ENCODE measurements at places on chromosomes 3 and 15.

DNA sequence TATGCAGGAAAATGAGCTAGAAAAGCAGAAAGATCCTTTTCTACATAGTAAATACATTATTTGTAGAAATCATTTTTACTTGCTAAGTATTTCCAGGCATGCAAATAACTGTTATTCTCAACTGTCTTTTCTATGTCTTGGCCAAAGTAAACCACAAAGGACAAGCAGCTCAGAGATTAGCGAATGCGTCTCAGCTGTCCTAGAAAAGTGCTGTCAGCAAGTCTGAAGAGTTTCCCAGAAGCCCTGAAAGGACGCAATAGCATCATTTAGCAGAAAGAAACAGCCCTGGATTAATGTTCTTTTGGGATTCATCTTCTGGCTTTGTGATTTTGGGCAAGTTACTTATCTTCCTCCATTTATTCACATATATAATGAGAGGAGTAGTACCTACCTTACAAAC is 100.3 kb downstream of the ZIC1 start:
- DNase-seq = no peak

- no peak for DNase-seq
Measured at GRCh38 chr3:169554611-169555010, 108.9 kb downstream of the MECOM start.

DNA sequence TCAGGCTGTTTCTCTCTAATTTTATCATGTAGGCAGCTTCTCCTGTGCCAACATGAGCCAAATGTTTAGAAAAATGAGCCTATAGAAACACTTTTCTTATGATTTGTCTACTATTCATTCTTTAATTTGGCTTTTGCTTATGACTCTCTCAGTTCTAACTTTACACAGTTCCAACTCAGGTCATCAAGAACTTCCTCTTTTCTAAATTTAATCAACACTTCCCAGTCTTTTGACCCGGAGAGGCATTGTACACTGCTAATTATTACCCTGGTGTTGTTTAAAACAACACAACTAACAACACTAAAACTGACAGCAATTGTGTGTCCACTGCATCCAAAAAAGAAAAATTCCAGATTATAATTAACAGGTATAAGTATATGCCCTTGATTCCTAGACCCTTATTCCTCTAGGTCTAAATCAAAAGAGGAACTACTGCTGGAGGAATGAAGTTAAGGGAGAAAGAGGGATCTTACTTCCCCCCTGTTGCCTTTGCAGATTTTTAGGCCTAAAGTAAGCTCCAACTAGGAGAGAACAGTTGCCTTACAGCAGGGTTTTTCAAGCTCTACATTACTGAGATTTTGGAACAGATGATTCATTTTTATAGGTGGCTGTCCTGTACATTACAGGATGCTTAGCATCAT is 332.2 kb upstream of the GOLIM4 start:
- no peak for DNase-seq

GRCh38 chr3:78736863-78737262 is 1030.9 kb downstream of the ROBO1 start:
- DNase-seq = peak; percentile 67

GRCh38 chr3:30934208-30934550 is 39.7 kb upstream of the GADL1 start:
- DNase-seq = peak; percentile 76

- no peak for DNase-seq
Measured at GRCh38 chr3:47014036-47014435, 34.6 kb downstream of the NBEAL2 start.

- no peak for DNase-seq
Measured at GRCh38 chr15:68518785-68519430, 59.9 kb upstream of the CORO2B start.

DNA sequence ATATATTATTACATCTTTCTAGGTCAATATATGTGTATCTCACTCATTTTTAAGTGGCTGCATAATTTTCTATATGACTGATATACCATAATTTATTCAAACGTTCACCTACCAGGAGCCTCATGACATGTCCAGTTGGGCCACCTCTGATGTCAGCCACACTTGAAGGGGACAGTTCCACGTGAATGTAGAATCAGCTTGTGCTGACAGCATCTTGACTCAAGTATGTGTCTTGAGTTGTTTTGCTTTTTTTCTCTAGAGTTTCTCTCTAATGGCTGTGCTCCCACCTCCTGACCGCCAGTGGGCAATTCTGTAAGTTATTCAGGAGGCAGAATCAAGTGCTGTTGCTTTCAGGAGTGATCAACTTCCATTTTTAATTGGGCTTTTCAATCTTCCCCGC is 237.9 kb downstream of the NFKBIZ start:
- DNase-seq = no peak

DNA sequence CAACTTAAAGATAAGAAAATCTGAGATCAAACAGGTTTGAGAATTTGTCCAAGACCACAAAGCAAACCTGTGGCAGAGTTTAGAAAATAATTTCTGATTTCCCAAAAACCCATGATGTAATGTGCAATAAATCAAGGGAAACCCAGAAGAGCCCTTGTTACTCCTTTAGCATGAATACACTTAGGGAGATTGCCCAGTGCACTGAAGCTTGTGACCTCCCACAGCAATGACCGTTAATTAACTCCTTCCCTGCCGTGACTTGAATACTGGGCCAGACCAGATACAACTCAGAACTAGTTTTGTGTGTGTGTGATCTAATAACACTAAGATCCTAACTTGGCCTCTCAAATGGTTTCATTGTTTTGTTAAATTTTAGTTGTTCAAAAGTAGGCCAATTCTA is 2.5 kb downstream of the PRKAR2A start:
- no peak for DNase-seq

DNA sequence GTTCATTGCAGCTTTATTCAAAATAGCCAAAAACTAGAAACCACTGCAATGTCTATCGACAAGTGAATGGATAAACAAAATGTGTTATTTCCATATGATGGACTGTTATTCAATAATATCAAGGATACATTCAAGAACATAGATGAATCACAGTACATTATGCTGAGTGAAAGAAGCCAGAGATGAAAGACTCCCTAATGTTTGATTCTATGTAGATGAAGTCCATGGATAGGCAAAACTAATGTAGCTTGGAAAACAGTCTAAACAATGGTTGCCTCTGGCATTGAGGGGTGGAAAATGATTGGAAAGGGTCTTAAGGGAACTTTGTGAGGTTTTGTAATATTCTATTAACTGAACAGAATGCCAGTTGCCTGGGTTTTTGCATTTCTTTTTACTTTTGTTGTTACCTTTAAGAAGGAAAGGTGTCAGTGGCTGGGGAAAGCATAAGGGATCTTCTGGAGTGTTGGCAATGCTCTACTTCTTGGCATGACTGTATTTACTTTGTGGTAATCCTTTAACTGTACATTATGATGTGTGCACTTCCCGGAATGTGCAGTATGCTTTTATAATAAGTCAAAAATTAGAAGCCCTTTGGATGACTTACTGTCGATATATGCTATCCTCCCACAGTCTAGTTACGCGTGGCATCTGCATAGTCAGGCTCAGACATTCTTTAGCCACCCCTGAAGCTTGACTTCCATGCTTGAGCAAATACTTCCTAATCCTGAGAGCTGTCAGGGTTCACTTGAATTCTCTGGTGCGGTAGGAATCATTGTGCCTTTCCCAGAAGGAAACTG is 20.5 kb upstream of the ATP10A start:
- DNase-seq = peak; percentile 76

Measured in iris pigment epithelial cell (primary cell).